Activated T-helper 2 cell treated with anti-CD3 and anti-CD28 coated beads, Interferon-gamma antibody, Interleukin-2, Interleukin-4, amounts not matched to agents 10 μg/mL and 5 μg/mL and 100 μg/mL, durations not matched to agents 14 hours and 24 hours and 36 hours (primary cell): ENCODE measurements at places on chromosomes 4 and X. TPM values are rescaled to one million over a fixed set of nuclear protein-coding genes. Genes with fewer than 3 reads are reported as not detected.

KLHL2 gene
- 30.3 and 32.3 TPM in 2 replicates for total RNA-seq

DNA sequence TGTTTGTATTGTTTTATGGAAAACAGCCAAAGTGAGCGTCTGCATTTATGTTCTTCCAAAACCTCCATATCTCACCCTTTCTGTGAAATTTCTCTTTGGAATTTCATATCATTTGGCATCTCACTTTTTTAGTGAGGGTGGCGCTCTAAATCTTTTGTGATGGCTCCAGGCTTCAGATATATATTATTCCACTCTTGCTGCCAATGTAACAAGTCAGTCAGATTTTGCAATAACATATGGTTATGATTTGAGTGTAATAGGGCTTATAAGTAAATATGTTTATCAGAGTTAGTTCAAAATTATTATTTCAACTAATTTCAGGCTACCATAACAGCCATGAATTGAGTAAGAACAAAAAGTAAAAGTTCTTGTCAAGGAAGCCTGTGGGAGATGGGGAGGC is 314.7 kb downstream of the PDGFC start:
- no peak for DNase-seq

DNA sequence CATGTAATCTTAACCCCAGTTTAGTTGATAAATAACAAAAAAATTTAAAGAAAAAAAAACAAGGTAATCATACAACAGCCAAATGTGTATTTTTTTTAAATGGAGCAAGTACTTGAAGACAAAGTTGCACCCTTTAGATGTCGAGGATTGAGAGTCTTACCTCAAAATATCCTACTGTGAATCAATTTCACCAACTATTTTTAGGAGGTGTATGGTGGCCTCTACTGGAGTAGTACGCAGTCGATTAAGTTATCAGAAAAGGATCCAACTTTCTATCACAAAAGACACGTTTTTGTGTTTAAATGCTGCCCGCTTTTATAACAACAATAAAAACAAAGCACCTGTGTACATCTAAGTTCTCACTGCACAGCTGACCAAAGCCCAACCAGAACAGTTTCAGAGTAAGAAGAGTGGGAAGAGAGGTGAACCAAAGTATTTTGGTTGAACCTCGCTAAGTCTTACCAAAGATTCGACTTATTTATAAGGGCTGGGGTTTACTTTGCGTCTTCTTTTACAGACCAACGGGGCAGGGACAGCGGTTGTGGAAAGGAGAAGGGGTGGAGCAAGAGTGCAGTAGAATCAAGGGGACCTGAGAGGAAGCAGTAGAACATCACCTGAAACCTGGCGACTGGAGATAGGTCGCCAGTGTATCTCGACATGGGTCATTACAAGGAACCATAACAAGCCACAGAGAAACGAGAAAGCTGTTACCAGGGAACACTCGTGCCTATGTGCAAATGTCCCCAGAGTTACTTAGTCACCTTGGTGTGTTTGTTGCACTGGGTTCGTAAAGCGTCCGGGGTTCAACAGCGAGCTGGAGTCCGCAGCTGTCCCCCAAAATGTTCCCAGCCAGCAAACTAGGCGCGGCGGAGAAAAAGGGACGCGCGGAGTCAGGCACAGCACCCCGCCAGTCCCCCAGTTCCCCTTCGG is 1.1 kb downstream of the RPS6KA6 start:
- no peak for DNase-seq

- no peak for DNase-seq
Observed at GRCh38 chr4:2075171-2075986, 16.3 kb downstream of the NAT8L start.

DNA sequence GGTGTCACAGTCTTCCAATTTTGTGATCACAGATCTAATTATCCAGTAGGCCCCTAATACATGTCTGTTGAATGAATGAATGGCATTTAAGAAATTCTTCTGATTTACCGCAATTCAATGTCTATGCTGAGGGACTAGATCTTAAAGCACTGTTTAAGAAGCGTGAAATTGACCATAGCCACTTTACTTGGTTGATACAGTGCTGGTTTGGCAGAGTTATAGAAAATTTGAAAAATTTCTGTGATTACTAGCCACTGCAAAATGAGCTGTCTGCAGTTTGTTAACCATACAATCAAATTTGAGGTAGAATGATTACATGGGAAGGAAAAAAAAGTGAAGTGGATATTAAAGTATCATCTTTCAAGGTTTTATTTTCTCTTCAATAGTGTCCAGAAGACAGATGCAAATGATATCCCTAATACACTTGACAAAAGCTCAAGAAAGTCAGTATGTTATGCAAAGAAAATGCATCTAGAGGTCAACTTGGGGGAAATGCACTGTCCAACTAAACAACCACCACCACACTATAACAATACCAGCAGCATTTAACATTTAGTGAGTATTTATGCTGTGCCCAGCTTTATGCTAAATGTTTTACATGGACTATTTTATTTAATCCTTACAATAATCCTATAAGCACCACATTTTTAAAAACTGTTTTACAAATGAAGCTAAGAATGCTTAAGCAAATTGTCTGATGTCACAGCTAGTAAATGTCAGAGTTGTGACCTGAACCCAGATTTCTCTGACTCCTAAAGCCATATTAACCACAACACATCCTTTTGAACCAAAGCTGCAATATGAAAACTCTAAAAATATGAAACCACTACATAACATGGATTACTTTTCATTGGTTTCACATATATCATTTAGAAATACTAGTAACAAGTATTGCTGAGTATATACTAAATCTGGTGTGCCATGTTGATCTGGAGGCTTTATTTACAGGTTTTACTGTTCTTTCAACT is 217.9 kb upstream of the MAB21L2 start:
- no peak for DNase-seq

DNA sequence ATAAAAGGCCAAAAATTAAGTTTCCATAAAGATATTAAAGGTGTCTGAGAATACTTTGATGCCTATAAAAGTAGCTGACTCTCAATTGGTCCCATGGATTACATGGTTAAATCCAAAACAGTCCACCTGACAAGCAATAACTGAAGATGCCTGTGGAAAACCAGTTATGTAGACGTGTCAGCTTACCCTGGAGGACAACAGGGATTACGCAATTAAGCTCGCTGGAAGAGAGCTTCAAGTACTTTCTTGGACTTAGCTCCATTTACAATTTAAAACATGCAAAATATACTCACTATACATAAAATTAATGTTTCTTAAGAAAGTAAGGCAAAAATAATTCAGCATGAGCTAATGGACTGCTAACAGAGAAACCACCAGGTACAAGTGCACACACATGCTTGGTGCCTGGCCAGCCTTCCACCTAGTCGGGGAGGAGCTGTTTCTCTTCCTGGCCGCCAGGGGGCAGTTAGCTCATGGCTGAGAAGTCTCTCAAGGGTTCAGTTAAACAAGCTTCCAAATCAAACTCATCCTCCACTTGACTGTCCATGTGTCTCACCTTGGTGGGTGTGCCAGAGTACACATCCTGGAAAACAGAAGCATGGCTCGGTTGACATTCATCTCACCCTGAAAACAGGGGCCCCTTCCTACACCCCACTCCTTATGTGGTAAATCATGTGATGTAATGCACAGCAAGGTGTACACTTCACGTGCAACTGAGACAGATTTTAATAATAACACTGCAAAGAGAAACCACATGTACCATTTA is 9.2 kb upstream of the FAM53A start:
- peak; percentile 68 for DNase-seq

DNA sequence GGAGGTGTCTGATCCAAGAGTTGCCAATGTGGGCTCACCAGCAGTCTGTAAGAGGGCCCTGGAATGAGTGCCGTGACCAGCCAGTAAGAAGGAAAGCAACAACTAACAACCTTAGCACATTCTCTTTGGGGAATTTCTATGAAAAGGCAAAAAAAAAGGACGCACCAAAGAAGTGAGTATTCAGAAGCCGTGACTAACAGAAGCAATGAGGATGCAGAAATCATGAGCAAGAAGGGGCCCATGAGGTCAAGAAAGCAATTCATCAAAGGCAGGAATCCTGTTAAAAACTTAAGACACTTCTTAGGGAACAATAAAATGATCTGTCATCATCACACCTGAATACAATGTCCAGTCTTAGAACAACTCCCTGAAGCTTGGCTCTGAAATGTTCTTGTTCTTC is 260.5 kb downstream of the RAPGEF2 start:
- DNase-seq = no peak

DNA sequence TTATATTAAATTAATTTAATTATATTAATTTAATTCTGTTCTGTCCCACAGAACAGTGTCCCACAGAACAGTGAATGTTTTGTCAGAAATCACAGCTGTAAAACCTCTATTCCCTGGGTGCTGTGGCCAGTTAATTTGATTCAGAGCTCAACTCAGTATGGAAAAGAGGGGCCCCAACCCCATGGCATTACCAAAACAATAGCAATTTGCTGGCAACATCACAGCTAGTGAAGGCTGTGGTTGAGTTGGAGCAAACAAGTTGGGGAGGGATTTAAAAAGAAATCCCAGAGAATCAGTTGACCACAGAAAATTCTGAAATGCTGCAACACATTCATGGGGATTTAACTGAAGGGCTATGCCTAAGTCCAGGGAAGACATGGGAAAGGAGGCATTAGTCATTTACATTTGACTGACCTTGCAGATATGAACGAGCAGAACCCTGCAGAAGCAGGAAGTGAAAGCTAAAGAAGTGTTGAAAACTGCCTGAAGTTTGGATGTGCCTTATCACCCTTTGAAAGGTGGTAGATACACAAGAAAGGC is 30.1 kb downstream of the PDHA2 start:
- no peak for DNase-seq

DNA sequence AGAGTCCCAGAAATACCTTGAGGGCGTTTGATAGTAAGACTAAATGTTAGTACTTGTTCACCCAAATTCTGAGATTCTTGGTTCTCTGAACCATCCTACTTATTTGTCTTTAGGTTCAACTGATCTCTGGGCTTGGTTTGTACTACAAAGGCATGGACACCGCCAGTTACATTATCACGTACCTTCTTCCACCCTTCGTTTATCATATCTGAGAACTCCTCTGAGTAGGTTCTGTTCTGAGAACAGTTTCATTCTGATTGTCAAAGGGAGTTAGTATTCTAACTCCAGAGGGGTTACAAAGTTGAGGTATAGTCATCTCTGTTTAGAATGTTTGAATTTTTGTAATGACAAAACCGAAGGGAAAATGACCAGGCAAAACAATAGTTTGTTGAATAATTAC is 19.3 kb downstream of the ZFX start:
- no peak for DNase-seq

IBSP gene
- total RNA-seq = not detected in 2 replicates

ZDHHC9 gene
- total RNA-seq = 13.0 and 13.9 TPM in 2 replicates

DNA sequence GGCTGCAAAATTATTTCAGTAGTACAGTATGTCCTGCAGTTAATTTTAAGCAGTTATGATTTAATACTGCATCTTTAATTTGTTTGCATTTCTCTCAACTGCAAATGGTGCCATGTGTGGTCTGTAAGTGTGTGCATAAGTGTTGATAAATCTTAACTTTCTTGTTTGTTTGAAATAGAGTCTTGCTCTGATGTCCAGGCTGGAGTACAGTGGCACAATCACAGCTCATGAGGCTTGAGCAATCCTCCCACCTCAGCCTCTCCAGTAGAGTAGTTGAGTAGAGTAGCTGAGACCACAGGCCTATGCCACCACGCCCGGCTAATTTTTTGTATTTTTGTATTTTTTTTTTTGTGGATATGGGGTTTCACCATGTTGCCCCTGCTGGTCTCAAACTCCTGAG is 322.5 kb upstream of the NR3C2 start:
- DNase-seq = no peak

DNA sequence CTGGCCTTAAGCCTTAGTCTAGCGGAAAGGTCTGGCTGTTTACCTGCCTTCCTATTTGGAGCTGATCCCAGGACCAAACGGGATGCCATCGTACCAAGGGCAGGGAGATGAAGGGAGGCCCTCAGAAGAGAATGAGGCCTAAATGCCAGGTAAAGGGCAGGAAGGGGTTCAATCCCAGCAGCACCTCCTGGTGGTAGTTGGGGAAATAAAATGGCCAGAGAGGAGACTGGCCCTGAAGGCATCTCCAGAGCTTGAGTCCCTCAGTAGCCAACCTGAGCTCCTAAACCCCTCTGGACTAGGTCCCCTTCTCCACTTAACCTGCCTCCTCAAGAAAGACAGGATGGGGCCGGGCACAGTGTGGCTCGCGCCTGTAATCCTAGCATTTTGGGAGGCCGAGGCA is 53.7 kb downstream of the KDM5C start:
- DNase-seq = no peak

- DNase-seq = no peak
Observed at GRCh38 chr4:141810038-141810711, 173.8 kb downstream of the IL15 start.

GRCh38 chrX:113741744-113742143 is 842.1 kb upstream of the HTR2C start:
- no peak for DNase-seq

DNA sequence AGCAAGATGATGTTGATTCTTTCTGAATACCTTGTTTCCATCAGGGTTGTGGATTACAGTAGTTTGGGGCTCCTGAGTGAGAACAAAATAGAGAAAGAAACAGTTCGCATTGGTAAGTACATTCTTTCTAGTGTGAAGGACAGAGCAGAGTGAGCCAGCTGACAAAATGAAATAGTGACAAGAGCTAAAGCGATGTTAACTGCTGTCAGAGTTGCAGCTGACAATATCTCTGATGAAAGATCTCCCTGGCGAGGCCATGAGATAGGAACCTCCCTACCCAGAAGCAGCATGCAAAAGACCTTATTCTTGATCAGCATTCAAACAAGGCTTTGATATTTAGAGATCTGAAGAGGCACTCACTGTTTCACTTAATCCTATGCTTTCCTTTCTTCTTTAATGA is 258.6 kb downstream of the CAMK2D start:
- DNase-seq = no peak

- no peak for DNase-seq
Observed at GRCh38 chrX:56764975-56765791, 36.1 kb downstream of the NBDY start.

DNA sequence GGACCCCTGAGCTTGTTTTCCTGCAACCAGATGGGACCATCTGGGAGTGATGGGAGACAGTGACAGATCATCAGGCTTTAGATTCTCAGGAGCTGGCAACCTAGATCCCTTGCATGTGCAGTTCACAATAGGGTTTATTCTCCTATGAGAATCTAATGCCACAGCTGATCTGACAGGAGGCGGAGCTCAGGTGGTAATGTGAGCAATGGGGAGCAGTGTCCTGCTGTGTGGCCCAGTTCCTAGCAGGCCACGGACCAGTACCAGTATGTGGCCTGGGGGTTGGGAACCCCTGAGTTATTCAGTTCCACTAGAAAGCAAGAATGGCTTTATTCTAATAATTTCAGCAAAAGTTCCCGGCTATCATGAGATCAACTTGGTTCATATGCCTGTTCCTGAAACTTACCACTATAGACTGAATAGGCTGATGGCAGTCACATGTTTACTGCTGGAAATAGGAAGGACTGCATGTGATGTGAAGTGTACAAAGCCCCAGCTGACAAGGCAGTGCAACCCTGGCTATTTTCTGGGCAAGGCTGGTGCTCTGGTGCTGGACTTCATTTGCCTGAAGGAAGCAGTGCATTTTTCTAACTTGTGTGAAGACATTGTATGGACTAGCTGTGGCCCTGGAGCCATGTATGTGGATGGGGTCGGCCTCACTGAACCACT is 107.2 kb downstream of the SPRY1 start:
- DNase-seq = no peak

GRCh38 chr4:4384837-4385236 is 2.1 kb upstream of the NSG1 start:
- DNase-seq = no peak
